ENCODE measurements at places on chromosomes 3 and 15. TPM values are rescaled to one million over a fixed set of nuclear protein-coding genes. Genes with fewer than 3 reads are reported as not detected.

DNA sequence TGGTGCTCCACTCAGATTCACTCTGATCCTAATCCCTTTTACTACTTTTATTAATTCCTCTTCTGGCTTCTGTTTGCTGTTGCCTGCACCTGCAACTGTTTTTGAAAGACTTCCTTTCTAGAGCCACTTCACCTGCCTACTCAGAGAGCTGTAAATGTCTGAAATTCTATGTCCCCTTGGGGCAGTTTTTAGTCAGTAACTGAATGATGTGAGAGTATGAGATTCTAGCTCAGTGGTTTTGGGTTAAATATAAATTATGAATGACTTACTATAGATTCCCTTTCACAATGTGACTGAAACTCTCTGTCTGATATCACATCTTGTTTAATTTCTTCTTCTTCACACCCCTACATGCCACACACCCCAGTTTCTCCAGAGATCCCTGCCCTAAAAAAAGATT, 47.8 kb upstream of the LRRC3B start:
- H3K4me3 ChIP-seq = no peak overlapping the region
- H3K36me3 ChIP-seq = no peaks in the 10 kb centered on the region
- DNase-seq = no peak
- no peak overlapping the region for H3K27ac ChIP-seq
- H3K27me3 ChIP-seq = no peaks in the 10 kb centered on the region

Gene COL7A1
- 86.6 TPM for total RNA-seq

Gene ITGA11
- total RNA-seq = 2.0 TPM

- no peaks in the 10 kb centered on the region for H3K27me3 ChIP-seq
- no peak for DNase-seq
- H3K27ac ChIP-seq = no peak overlapping the region
- no peaks in the 10 kb centered on the region for H3K36me3 ChIP-seq
- H3K4me3 ChIP-seq = no peak overlapping the region
Observed at GRCh38 chr15:47610736-47611135, 106.6 kb upstream of the SEMA6D start.

GRCh38 chr15:48309740-48310139, 21.5 kb upstream of the DUT start:
- H3K36me3 ChIP-seq = no peaks in the 10 kb centered on the region
- H3K27ac ChIP-seq = no peak overlapping the region
- no peaks in the 10 kb centered on the region for H3K4me1 ChIP-seq
- DNase-seq = no peak

- peaks cover 9% of the 10 kb centered on the region for H3K4me1 ChIP-seq
- no peak overlapping the region for H3K4me3 ChIP-seq
- H3K27me3 ChIP-seq = no peaks in the 10 kb centered on the region
- DNase-seq = no peak
- H3K27ac ChIP-seq = no peak overlapping the region
Observed at GRCh38 chr3:172561897-172562640, 38.8 kb upstream of the TNFSF10 start.

Gene TP63
- total RNA-seq = not detected

DNA sequence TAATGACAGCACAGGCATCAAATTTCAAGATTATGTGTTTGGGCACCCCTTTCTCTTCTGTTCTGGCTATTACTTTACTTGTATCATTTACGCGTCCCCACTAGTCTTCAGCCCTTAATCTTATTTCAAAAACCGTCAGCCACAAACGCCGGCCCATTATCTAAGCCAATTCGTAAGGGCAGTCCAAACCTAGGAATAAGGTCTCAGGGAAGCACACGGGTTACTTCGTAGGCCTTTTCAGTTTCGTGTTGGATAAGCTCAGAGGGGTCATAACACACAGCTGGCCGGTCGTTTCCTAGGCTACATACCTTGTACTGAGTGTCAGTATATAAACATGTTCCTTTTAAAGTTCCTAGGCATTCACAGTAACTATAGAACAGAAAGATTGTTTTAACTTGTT, 5.1 kb upstream of the DNAAF4 start:
- H3K36me3 ChIP-seq = no peaks in the 10 kb centered on the region
- no peaks in the 10 kb centered on the region for H3K4me1 ChIP-seq
- DNase-seq = no peak

- no peak for DNase-seq
- no peak overlapping the region for H3K4me3 ChIP-seq
- no peaks in the 10 kb centered on the region for H3K36me3 ChIP-seq
- no peaks in the 10 kb centered on the region for H3K27me3 ChIP-seq
- no peak overlapping the region for H3K27ac ChIP-seq
Observed at GRCh38 chr3:148847351-148847750, 17.7 kb upstream of the CPA3 start.

DNA sequence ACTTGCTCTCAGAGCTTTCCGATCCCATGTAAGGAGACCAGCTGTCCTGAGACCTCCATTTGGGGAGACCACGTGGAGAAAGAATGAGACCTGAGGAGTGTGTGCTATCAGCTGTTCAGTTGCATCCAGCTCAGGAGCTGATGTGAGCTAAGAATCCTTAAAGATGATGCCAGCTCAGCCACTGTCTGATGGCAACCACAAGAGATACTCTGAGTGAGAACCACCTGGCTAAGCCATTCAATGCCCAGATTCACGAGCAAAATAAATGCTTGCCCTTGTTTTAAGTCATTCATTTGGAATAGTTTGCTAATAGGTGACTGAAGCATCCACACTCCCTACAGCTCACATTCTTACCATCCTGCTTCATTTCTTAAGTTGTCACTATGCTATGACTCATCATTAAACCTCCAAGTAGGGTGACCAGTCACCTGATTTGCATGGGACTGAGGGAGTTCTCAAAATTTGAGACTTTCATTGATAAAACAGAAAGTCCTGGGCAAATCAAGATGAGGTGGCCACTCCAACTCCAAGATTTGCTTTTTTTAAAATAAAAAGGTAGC, 56.4 kb downstream of the SPTSSB start:
- no peak overlapping the region for H3K27ac ChIP-seq
- H3K4me1 ChIP-seq = no peaks in the 10 kb centered on the region
- no peak overlapping the region for H3K4me3 ChIP-seq
- no peaks in the 10 kb centered on the region for H3K27me3 ChIP-seq
- no peak for DNase-seq
- H3K36me3 ChIP-seq = no peaks in the 10 kb centered on the region

Gene BCL2A1
- total RNA-seq = not detected
